ENCODE measurements at places on chromosomes 11 and 22.

DNA sequence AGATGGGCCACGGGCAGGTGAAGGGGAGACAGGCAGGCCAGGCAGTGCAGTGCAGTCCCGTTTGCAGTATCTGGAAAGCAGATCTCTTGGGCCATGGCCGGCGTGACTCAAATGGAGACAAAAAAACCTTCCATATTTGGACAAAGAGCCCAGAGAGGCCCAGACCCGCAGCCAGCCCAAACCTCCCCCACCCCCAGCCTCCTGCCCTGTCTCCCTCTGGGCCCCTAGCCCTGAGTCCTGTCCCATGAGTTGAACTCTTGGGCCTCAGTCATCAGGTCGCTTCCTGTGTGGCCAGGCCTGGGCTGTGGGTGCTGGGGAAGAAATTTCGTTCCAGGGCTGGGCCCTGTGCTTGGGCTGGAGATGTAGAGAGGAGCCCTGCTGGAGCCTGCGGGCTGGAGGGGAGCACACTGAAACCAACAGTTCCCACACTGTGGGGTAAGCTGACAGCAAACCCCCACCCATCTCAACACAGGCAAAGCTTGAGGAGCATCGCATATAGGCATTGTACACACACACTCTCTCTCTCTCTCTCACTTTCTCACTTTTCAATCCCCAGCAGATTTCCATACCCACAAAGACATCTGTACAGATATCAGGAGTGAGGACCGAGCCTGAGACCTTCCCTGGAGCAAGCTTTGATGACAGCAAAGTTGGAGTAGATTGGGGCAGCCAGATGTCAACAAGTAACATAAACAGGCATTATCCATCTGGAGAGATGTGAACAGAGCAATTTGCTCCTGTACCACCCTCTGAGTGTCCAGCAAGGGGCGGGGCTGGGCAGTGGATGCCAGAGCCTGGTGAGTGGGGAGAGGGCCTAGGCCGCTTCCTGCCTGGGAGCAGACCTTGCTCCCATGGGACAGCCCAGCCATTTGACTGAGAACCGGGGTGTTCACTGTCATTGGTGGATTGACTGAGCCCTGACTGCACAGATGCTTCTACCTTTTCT lies 17.2 kb downstream of the ARHGEF17 start:
- no peak for DNase-seq

DNA sequence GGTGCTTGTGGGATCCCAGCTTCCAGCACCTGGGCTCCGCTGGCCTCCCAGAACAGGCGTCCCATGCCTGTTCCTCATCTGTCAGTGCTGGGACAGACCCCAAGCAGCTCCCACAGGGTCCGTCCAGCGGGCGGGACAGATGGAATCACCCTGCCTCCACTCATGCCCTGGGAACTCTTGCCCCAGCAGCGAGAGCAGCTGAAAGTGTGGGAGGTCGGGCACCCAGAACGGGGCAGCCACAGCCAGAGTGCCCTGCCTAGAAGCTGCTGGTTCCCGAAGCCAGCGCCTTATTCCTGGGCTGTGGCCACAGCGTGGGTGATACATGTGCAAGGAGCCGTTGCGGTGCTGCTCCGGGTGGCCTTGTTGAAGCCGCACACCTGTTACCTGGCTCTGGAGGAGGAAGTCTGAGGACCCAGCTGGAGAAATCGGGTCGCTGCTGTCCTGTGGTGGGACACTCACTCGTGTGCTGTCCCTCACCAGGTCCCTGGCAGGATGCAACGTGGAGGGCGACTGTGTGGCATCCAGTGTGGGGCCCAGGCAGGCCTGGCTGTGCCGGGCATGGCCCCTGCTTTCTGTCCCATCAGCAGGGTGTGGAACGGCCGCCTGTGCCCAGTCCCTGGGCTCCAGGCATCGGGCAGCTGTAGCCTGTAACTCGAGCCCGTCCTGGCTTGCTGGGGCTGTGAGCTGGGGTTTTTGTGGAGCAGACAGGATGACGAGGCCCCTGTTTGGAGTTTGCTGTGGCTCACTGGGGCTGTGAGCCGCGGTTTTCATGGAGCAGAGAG lies 16.2 kb downstream of the GRAMD4 start:
- DNase-seq: no peak

GRCh38 chr22:30891443-30891755 lies 77.2 kb downstream of the MORC2 start:
- DNase-seq: no peak

GRCh38 chr11:32172848-32173834 lies 82.3 kb downstream of the RCN1 start:
- DNase-seq: peak; percentile 22

GRCh38 chr11:83813296-83813695 lies 527.1 kb upstream of the CCDC90B start:
- DNase-seq: no peak

- no peak for DNase-seq
These were observed 120.9 kb downstream of the KCNQ1OT1 start for GRCh38 chr11:2578929-2579270.

GRCh38 chr11:108835624-108836023 lies 170.8 kb downstream of the DDX10 start:
- DNase-seq: no peak

- DNase-seq: no peak
These were observed 107.0 kb downstream of the STIM1 start for GRCh38 chr11:3962406-3962840.

Measured in activated CD4-positive, alpha-beta memory T cell treated with anti-CD3 and anti-CD28 coated beads, Interleukin-2, amount 10 ng/mL, durations not matched to agents 7 days and 5 days (primary cell).